ENCODE measurements at places on chromosomes 3 and 15.

- DNase-seq, result no peak
Observed at GRCh38 chr3:83092521-83093221, 1331.2 kb upstream of the GBE1 start.

DNA sequence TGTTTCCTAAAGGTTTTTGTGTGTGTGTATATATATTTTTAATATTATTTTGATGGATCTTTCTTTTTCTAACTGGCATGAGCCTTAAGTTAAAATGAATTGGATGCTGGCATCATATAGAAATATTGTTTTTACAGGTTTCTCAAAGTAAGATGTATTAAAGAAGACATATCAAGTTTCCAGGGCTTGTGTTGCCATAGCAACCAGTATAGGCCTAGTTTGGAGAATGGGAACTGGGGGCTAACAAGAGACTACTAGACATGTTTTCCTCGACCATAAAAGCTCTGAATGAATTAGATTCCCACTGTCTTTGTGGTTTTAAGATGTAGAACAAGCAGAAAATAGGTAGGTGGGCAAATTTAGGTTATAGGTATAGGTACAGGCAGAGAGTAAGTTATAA, 771.4 kb downstream of the TUSC7 start:
- no peak for DNase-seq

- DNase-seq, result peak; percentile 54
Observed at GRCh38 chr15:90400005-90400758, 12.1 kb downstream of the IQGAP1 start.

DNA sequence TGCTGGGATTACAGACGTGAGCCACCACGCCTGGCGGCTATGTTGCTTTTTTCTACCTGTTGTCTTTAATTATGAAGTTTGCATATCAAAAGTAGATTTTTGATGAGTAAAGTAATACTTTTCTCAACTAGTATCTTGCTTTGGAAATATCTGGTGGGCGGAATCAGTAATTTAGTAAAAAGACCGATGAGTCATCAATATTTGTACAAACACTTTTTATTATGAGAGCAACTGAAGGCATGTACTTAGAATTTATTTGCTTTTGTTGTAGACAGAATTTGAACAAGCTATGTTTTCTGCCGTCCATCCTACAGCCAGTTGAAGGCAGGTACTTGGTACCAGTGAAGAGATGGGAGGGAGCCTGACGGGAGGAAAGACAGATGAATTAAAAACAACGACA, 164.7 kb downstream of the ADAMTSL3 start:
- no peak for DNase-seq

GRCh38 chr15:70259028-70259424, 161.3 kb upstream of the TLE3 start:
- DNase-seq, result no peak

Measured in HL-60 (cell line).